ENCODE measurements at places on chromosomes 1 and 21.

DNA sequence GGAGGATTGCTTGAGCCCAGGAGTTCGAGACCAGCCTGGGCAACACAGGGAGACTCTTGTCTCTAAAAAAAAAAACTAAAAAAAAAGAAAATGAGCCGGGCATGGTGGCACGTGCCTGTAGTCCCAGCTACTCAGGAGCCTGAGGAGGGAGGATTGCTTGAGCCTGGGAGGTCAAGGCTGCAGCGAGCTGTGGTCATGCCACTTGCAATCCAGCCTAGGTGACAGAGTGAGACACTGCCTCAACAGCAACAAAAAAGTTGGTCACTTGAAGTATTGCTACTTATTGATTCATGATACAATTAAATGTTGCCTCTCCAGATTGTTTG, 57.9 kb upstream of the CXADR start:
- DNase-seq: no peak

DNA sequence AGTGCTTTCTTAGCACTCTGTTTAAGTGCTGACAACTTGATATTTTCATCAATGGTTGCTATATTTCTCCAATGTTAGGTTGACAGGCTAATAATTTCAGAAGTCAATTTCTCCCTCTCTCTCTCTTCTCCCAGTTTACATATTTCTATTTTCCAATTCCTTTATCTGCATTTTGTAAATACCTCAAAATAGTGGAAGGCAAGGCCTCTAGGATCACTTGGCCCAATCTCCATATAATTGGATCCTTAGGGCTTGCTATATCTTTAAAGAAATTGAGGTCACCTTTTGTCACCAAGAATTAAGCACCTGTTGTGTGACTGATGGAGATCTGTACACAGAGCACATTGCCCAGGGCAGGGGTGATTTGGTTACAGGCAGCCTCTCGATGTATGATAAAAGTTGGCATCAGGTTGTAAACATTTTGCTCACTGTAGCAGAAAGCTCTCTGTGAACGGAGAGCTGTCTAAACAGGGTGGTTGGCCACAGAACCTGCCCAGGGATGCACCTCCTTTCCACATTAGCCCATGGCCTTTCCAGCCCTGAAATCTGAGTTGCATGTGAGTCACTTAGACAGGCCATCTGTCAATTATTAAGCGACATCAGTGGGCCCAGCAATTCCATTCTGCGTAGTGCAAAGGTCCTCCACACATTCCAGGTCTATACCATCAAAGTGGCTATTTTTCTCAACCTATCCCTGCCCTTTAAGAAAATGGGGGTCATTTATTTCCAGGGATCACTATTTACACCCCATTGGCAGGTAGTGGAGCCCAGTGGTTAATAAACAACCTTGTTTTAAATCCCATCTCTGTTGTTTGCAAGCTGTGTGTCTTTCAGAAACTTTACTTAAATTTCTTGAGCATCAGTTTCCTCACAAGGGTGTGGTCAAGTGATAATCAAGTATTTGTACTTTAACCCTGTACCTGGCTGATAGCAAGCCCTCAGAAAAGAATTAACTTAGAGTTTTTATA, 29.1 kb upstream of the IRF2BP2 start:
- DNase-seq: no peak

GRCh38 chr1:56472860-56473259, 106.5 kb downstream of the PLPP3 start:
- no peak for DNase-seq

- DNase-seq: no peak
Observed at GRCh38 chr1:9143250-9143649, 14.3 kb upstream of the GPR157 start.

- DNase-seq: no peak
Observed at GRCh38 chr1:153532181-153532580, 3.6 kb downstream of the S100A6 start.

DNA sequence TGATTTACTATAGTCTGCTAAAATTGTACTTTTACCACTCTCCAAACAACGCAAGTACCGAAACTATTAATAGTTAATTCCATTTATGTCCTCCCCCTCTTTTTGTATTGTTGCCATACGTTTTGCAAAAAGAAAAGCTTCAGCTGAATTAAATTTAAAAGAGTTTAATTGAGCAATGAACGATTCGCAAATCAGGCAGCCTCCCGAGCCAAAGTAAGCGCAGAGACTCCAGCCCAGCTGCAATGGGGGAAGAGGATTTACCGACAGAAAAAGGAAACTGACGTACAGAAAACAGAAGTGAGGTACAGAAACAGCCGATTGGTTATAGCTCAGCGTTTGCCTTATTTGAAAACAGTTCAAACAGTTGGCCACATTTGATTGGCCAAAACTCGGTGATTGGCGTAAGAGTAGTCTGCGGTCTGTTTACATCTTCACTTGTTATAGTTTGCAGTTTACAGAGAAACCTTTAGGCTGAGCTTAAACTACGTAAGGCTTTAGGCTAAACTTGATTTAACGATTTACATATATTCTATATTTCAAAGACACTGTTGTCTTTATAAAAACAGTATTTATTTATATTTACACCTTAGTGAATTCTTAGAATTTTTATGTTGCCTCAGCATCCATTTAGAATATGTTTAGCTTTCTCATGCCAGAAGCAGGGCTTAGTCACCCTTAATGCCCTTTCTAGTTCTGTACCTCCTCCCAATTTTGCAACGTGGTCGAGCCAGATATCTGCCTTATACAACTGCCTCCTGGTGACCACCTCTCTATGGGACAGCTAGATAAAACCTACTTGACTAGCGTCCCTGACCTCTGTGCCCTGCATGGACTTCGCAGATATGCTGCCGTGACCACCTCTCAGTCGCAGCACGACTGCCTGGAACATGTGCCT, 23.8 kb downstream of the CR1 start:
- no peak for DNase-seq

GRCh38 chr1:8708259-8708658, 109.2 kb downstream of the RERE start:
- DNase-seq: no peak

- no peak for DNase-seq
Observed at GRCh38 chr1:203860396-203861025, 888 bp upstream of the SNRPE start.

GRCh38 chr1:181783208-181783607, 278.3 kb downstream of the ZNF648 start:
- DNase-seq: no peak

- DNase-seq: no peak
Observed at GRCh38 chr1:64733581-64734286, 11.1 kb upstream of the RAVER2 start.

- no peak for DNase-seq
Observed at GRCh38 chr1:61083807-61084440, 1.6 kb downstream of the NFIA start.

DNA sequence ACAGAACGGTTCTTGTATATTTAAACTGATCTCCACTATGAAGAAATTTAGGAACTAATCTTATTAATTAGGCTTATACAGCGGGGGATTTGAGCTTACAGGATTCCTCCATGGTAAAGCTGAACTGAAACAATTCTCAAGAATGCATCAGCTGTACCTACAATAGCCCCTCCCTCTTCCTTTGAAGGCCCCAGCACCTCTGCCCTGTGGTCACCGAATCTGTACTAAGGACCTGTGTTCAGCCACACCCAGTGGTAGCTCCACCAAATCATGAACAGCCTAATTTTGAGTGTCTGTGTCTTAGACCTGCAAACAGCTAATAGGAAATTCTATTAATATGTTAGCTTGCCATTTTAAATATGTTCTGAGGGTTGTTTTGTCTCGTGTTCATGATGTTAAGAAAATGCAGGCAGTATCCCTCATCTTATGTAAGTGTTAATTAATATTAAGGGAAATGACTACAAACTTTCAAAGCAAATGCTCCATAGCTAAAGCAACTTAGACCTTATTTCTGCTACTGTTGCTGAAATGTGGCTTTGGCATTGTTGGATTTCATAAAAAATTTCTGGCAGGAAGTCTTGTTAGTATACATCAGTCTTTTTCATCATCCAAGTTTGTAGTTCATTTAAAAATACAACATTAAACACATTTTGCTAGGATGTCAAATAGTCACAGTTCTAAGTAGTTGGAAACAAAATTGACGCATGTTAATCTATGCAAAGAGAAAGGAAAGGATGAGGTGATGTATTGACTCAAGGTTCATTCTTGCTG, 147.2 kb downstream of the NR5A2 start:
- DNase-seq: no peak

DNA sequence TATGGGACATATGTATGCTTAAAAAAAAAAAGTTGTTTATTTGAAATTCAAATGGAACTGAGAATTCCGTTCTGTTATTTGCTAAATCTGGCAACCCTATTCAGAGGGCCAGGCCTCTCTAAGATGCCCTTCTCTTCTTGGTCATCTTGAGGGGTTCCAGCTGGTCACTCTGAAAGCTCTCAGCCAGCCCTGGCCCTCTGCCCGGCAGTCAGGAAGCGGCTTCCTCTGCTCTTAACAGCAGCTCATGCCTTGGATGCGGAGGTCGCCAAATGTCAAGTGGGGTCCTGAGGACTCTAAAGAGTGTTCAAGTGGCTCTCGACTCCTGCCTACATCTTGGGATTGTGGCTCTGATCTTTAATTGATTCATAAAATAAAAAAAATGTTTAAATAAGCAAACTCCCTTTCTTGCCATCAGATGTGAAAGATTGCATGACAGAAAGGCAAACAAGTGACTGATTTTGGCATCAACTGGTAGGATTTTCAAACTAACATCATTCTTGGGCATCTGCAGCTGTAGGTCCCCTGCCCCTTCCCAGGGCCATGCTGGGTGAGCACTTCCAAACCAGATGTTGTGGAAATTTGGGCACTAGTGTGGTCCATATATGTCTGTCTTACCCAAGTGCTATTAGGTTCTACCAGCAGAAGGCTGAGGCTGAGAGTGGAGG, 130.8 kb downstream of the PRDM2 start:
- no peak for DNase-seq

GRCh38 chr1:196543833-196544232, 64.4 kb downstream of the KCNT2 start:
- no peak for DNase-seq

DNA sequence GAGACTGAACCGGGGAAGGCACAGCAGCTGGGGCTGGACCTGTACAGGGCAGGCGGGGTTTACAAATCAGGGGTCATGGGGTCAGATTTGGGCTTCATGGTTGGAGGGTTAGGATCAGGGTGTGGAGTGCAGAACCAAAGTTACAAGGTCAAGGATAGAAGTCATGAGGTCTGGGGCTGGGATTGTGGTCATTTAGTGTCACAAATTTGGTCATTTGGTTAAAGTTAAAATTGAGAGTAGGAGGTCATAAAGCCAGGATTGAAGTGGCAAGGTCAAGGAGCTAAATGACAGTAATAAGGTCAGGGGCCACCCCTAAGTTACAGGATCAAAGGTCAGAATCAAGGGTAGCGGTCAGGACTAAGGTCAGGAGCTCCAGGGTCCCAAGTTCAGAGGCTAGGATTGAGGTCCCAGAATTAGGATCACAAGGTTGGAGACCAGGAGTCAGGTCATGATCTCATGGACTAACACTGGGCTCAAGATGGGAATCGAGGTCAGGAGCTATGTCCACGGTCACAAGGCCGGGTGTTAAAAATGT, 20.4 kb downstream of the SERINC2 start:
- no peak for DNase-seq

GRCh38 chr1:1778663-1779319, 521 bp upstream of the NADK start:
- DNase-seq: peak; percentile 60

DNA sequence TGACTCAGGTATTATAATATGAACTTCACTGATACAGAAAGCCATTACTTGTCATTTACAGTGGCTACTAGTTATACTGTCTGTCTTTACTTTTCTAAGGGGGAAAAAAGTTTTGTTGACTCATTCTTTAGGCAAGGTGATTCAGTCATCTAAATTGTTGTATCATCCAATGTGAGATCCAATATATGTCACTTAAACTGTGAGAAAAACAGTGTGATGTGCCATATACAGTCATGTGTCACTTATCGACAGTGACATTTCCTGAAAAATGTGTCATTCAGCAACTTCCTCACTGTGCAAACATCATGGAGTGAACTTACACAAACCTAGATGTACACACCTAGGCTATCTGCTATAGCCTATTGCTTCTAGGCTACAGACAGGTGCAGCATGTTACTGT, 57.6 kb downstream of the KCNK2 start:
- DNase-seq: no peak

DNA sequence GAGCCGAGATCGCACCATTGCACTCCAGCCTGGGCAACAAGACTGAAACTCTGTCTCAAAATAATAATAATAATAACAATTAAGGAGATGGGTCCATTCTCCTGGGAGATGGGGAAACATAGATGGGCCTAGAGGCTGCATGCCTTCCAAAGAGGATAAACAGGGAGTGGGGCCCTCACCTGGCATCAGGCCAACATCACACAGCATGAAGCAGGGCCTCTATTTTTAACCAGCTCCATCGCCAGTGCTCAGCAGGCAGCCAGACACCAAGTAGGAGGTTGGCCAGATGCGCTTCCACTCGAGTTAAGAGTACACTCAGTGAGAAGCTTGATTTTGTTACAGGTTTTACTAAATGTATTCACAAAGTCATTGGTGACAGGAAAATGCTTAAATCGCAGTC, 352.0 kb downstream of the RRAGC start:
- no peak for DNase-seq

DNA sequence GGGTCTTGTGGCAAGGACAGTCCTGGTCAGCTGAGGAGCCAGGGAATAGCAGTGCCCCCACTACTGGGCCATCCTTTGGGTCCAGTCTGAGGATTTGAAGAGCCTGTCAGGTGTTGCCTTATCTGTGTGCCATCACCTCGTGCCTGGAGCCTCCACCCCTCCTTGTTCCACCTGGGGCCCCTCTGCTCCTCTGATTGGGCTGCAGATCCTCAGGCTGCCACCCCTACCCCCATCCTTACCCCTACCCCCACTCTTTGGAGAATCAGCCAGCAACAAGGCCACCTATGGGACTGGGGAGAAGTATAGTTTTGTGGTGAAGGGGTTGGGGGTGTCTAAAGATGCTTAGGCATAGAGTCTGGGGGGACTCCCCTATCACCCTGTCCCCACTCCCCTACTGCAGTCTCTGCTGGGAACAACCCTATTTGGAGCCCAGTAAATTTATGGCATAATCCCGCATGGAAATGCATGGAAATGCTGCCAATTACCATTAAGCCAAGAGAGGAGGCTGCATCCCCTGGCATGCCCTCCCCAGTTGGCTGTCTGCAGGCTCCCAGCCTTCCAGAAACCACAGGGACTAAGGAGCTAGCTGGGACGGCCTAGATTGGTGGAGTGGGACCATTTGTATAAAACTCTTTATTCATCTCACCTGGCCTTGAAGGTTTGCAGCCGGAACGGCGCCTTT, 142.7 kb upstream of the CSF3R start:
- DNase-seq: no peak

All from stimulated activated CD4-positive, alpha-beta T cell treated with anti-CD3 and anti-CD28 coated beads, TNF-alpha, amount 100 ng/mL, for 24 hours (primary cell).